Activated naive CD4-positive, alpha-beta T cell treated with anti-CD3 and anti-CD28 coated beads, Interleukin-2, amount 10 ng/mL, durations not matched to agents 7 days and 5 days (primary cell): ENCODE measurements at places on chromosomes 16 and 17.

GRCh38 chr16:22265351-22265750 lies 31.9 kb upstream of the POLR3E start:
- DNase-seq, result no peak

DNA sequence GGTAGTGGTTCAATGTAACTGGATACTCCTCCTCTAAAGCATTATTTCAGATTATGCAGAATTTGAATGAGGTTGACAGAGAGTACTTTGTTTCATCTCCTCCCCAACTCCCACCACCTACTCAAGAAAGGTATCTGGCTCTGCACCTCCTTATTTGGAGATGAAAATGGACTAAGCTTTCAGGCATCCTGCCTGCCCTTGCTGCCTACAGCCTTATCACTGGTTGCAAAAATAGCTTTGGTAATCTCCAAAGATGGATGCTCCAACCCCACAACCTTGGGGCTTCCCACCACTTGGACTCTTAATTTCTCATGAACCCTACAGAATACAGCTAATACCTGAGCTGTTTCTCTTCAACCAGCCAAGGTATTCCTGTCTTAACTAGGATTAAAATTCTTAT lies 45.3 kb upstream of the CORO6 start:
- no peak for DNase-seq

DNA sequence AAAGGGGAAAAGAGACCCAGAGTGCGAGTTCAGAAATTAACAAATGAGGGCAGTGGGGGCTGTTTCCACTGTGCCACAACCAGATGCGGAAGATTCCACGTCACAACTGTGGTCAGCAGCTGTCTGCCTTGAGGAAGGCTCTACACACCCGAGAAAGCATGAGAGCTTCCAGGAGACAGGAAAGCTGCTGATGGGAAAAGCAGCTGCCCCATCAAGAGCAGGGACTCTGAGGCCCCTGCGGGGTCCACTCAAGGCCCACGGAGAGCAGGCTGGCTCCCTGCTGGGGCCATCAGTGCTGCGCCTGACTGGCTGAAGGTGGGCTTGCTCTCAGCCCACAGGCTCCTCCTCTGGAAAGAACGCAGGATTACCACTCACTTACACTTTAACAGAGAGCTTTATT lies 14.8 kb upstream of the TRAP1 start:
- no peak for DNase-seq

DNA sequence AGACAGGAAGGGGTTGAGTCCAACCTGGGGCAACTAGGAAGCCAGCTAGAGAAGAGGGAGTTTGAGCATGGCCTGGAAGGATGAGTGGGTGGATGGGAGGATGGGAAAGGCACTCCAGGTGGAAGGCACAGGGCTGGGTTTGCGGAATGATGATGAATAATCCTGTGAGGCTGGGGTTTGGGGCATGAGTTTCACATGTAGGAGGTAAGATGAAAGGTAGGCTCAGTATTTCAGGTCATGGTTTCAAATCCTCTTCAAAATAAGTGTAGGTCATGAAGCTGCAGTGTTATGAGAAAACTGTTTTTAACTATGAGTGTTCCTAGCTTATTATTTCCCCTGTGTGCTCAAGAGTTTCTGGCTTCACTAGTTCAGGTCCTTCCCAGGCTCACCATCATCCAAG lies 130.3 kb downstream of the SKAP1 start:
- DNase-seq, result no peak

DNA sequence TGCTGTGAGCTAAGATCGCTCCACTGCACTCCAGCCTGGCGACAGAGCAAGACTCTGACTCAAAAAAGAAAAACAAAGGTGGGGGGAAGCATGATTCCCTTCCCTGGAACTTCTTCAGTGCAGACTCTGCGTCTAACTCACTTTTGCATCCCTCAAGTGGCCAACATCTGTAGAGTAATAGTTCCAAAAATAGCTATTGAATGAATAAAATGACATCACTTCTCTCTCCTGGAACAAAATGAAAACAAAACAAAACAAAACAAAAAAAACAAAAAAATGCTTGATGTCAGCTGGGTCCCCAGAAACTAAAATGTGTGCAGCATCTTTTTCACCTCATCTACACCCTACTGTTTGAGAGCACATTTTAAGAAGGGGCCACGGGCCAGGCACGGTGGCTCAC lies 197.7 kb upstream of the NOG start:
- DNase-seq, result no peak

DNA sequence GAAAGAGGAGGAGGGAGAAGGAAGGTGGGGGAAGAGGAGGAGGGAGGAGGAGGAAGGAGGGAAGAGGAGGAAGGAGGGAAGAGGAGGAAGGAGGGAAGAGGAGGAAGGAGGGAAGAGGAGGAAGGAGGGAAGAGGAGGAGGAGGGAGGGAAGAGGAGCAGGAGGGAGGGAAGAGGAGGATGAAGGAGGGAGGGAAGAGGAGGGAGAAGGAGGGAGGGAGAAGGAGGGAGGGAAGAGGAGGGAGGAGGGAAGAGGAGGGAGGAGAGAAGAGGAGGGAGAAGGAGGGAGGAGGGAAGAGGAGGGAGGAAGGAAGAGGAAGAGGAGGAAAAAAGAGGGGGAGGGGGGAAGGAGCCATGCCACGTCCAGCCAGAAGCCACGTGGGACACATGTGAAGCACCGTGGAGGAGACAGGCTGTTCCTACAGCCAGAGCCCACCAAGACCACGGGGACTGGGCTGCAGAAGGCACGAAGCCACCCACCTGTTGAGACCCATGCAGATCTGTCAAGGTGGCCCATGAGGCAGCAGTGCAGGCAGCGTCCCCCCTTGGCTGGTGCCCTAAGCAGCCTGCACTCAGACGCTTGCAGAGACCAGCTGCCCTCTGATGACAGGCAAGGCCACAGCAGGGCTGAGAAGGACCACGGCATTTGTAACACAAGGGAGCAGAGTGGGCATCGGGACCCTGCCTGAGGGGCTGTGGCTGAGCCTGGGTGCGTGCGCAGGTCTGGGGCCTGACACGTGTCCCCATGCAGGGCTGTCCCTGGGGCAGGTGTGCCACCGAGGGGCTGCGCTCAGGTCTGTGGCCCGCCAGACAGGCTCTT lies 10.3 kb downstream of the NDUFAF8 start:
- DNase-seq, result no peak

DNA sequence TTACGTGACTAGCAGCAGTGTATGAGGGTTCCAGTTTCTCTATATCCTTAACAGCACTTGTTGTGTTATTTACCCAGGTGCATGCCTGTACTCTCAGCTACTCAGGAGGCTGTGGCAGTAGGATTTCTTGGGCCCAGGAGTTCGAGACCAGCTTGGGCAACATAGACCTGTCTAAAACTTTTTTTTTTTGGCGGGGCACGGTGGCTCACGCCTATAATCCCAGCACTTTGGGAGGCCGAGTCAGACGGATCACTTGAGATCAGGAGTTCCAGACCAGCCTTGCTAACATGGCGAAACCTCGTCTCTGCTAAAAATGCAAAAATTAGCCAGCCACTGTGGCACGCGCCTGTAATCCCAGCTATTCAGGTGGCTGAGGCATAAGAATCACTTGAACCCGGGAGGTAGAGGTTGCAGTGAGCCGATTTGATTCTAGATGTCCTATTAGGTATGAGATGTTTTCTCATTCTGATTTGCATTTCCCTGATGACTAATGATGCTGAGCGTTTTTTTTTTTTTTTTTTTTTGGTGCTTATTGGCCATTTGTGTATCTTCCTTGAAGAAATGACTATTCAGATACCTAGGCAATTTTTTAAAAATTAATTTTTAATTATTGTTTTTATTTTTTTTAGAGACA lies 13.4 kb downstream of the CASC3 start:
- no peak for DNase-seq

DNA sequence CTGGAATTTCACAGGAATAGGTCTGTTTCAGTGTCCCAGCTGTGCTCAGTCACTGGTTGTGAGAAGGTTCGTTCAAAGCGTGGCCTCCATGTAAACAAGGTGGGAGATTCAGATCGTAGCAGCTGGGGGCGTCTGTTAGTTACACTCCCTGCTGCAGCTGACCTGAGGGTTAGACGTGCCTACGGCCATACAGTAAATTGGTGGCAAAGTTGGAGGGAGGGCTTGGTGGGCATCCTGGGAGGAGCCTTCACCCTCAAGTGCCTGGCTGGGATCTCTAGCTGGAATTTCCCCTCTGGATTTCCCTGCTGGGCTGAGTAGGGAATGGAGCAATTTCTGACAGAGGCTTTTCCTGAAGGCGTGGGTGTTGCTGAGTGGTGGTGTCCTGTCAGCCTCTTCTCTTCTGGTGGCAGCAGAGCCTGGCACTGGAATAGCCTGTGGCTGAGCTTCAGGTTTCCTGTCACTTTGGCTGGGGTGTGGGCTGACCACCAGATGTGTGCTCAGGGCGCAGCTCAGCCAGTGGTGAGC lies 6.4 kb downstream of the FCSK start:
- no peak for DNase-seq

DNA sequence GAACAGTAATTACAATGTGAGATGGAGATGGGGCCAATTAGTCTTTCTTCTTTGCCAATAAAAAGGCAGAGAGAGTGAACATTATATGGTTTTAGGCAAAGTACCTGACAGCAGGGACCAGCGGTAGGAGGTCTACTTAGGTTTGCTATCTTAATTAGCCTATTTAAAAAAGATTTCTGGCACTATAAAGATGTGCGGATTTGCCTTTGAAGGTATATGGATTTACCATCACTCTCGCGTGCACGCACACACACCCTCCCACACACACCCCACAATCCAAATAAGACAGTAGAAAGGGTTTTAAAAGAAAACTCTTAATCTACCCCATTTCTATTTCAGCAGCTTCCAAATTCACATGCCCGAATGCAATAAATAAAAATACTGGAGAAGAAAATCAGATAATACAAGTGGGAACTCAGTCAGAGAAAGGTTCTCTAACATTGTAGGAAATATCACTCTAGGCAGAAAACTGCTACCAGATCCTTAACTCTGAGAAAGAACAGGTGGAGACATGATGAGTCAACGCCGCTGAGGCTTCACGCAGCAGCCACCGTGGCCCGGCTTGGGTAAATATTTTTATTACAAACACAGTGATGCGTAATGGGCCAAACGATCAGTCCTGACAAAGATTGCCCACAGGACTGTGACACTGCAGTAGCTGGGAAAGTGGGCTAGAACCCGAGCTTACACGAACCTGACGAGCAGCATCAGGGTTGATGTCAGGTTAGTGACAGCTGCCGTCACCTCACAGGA lies 66.6 kb upstream of the AXIN2 start:
- DNase-seq, result no peak

- DNase-seq, result no peak
Observed at GRCh38 chr17:70857351-70857750, 688.0 kb downstream of the KCNJ2 start.
